Stimulated activated CD4-positive, alpha-beta T cell treated with anti-CD3 and anti-CD28 coated beads, Interleukin-15, amount 100 ng/mL, for 1 hour (primary cell): ENCODE measurements at places on chromosomes 7 and 10.

- DNase-seq, result no peak
Observed at GRCh38 chr10:55870186-55870585, 490.9 kb downstream of the ZWINT start.

- no peak for DNase-seq
Observed at GRCh38 chr7:48148311-48148710, 22.9 kb upstream of the ABCA13 start.

- DNase-seq, result no peak
Observed at GRCh38 chr10:27450225-27450624, 53.9 kb upstream of the RAB18 start.

- no peak for DNase-seq
Observed at GRCh38 chr10:86974484-86974883, 6.2 kb downstream of the ADIRF start.
